Kasumi-1 (cell line): ENCODE measurements at places on chromosomes 2 and 18.

DNA sequence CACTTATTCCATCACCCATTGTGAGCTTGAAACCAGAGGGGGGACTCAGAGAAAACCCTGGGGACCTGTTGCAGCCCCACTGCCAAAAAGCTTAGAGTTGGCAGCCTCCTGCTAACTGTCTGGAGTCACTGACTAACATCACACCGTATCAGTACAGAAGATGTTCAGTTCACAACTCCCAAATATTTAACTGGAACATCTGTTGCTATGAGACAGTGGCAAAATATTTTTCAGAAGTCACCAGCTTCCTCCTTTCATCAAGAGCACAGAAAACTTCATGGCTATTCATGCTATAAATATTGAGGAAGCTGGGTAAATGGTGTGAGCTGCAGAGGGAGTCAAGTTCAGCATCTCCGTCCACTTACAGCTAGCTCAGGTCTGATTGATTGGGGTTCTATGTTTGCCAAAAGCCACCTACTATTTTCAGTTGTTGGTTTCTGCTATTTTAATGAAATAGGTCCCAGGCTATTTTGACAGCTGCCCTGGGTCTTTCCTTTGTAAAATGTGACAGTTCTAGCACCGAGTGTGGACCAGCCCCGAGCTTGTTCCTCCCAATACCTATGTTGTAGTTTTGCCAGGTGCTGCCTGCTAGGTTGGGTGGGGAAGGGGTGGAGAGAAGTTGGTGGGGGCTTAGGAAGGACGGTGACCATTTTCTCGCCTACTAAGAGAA is 9.8 kb downstream of the TUBB6 start:
- DNase-seq, result peak; percentile 67

- DNase-seq, result no peak
Observed at GRCh38 chr18:24322584-24323136, 75.0 kb downstream of the OSBPL1A start.

- no peak for DNase-seq
Observed at GRCh38 chr2:42223855-42224268, 54.7 kb downstream of the EML4 start.

DNA sequence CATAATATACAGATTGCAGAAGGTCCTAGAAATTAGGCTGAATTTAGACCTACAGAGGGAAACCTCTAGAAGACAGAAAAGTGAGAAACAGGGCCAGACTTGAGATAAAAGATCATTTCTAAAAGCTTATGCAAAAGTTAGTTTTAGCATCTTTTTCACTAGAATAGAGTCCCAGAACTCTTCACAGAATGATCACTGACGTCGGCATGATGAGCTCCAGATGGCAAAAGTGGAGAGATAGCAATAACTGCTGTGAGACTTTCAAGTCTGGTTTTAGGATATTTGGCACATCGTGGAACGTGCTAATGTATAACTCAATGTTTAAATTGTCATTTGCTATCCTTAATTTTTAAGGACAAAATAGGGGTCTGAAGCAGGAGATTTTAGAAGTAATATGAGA is 1050.7 kb upstream of the CELF4 start:
- DNase-seq, result no peak

DNA sequence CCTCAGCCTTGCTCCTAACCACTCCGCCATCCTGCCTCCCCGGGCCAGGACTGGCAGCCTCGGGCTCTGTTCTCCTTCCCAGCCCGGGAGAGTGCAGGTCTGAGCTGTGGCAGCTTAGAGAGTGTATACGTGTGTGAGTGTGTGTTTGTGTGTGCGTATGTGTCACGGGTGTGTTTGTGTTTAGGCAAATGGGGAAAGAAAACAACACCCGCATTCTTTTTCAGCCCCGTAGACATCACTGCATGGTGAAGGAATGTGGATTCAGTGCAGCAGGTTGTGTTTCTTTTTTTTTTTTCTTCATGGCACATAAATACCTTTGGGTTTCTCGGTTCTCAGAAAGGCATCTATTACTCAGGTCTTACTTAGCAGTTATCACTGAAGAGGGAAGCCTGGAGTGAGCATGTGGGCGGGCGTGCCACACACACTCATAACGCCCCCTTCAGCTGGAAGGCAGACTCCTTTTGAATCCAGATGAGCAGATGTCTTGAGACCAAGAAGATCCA is 44.2 kb downstream of the GLI2 start:
- peak; percentile 3 for DNase-seq

- DNase-seq, result no peak
Observed at GRCh38 chr18:48321121-48321520, 88.1 kb downstream of the ZBTB7C start.

DNA sequence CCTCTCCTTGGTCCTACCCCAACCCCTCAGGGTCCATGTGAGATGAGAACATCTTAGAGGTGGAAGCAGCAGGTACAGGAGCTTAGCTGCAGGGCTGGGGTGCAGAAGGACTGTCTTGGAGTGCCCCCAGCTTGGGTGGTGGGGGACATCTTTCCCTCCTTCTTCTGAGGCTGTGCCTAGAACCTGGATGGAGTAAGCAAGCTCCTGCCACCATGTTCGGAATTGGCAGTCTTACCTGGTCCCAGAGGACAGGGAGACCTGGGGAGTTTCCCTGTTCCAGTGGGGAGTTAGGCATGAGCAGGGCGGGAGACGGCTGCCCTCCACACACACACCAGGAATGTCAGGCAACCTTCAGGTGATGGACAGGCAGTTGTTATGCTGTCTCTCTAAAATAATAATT is 131.0 kb upstream of the COPS8 start:
- DNase-seq, result no peak

GRCh38 chr2:85525567-85525966 is 13.4 kb upstream of the MAT2A start:
- DNase-seq, result peak; percentile 45

DNA sequence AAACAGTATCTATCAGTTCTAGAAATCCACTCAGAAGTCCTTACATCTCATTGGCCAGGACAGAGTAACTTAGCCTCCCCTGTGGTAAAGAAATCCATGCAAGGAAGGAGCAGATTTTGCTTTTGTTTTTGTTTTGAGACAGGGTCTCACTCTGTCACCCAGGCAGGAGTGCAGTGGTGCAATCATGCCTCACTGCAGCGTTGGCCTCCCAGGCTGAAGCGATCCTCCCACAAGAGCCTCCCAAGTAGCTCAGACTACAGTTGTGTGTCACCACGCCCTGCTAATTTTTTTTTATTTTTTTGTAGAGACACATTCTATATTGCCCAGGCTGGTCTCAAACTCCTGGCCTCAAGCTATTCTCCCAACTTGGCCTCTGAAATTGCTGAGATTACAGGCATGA is 185.1 kb downstream of the NRP2 start:
- no peak for DNase-seq

DNA sequence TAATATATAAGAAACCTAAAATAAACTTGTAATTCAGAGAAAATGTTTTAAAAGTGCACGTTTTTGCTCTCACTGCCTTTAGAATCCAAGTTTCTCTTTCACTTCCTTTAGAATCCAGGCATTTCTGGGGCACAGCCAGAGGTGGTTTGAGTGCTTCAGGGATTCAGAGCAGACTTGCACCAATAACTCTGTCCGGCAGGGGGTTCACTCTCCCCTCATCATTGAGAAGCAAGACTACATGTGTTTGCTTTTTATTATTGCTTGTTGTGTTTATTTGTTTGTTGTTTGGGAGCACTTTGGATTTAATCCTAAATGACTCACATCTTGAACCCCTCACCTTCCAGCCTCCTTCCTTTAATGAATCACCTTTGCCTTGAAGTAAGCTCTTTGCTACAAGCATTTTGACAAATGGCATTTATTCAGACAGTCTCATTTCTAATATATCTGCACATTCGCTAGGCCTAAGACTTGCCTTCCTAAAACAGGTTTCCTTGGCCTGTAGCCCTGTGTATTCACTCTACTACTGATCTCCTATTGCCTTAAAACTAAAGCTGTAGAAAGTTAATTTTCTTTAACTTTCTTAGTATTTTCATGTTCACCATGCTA is 233.5 kb upstream of the ATP5MC3 start:
- peak; percentile 67 for DNase-seq

- DNase-seq, result no peak
Observed at GRCh38 chr2:81396417-81397019, 1092.0 kb upstream of the LRRTM1 start.

GRCh38 chr2:228224410-228224809 is 42.9 kb upstream of the SPHKAP start:
- no peak for DNase-seq

- DNase-seq, result no peak
Observed at GRCh38 chr2:109089602-109090300, 39.3 kb upstream of the SH3RF3 start.

- DNase-seq, result no peak
Observed at GRCh38 chr18:1872274-1872673, 699.0 kb downstream of the METTL4 start.

GRCh38 chr18:76685860-76686259 is 136.5 kb upstream of the ZNF236 start:
- DNase-seq, result no peak

GRCh38 chr2:232659359-232659758 is 26.0 kb downstream of the EFHD1 start:
- no peak for DNase-seq

DNA sequence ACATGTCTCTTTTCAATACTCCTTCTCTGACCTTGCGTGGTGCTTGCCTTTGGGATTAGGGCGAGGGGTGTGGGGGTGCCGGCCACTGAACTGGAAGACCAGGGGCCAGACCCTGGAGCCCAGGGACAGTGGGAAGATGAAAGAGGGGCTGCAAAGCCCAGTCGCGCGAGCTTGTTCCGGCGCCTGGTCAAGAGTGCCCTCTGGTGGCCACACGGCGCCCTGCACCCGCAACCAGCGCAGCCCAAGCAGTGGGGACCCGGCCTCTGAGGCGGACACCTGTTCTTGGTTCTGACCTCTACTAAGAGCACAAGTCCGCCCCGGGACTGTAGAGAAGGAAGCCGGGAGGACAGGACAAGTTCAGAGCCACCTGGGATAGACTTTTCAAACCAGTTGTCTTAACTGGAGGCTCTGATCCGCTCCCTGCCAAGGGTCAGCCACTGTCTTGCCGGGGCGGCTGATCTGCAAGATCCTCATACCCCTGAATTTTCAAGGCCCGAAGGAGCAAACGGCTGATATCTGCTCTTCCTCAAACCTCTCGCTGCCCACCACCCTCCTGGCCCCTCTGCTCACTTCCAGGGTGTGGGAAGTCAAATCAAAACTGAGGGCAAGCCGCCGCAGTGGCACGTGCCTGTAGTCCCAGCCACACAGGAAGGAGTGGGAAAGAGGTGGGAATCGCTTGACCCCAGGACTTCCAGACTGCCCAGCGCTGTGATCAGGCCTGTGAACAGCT is 14.9 kb upstream of the MSH6 start:
- DNase-seq, result peak; percentile 50

GRCh38 chr2:10775021-10775780 is 37.4 kb downstream of the PDIA6 start:
- no peak for DNase-seq

DNA sequence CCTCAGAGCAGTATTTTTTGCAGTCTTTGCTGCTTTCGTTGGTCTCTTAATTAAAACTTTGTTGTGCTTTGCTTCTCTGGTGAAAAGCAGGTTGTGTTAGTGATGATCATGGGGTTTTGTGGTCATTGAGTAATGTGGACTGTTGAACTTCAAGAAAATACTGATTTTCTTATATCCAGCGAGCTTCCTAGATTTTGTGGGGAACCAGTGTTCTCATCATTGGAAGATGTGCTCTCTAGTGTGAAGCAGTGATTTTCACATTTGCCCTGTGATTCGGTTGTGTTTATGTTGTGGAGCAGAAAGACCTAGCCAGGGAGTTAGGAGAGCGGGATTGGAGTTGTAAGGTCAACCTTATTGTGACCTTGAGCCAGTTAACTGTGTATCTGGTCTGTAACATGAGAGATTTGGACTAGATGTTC is 12.4 kb downstream of the ASAP2 start:
- DNase-seq, result no peak

- no peak for DNase-seq
Observed at GRCh38 chr2:236657215-236657614, 87.6 kb downstream of the ACKR3 start.

DNA sequence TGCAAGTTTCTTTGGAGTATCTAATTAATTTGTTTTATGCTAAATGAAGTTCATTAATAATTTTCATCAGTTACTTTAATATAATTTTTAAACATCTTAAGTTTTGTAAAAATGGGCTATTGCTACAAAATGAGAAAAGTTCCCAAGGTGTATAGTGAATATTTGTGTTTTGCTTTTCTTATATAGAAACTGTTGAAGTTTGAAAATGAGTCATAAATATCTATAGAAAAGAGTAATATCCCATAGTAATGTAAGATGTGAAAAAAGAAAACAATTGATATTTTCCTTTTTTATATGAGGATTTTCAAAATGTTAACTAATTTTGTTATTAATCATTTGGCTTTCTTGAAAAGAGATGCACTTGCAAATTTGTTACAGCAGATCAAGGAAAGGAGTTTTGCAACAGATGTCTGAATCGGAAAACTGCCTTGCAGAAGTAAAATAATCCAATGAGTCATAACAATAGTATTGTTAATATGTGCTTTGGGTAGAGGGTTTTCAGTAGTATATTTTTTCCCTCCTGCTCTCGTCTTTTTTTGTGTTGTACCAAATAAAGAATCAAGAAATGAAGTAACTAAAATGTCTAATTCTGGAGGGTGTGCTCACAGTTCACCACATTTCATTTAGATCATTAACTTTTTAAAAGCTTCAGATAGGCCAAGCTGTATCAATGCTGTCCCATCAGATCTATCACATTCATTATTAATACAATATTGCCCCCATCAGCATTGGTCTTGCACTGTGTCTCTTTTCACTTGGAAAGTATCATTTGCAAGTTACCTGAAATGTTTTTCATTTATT is 15.5 kb downstream of the DUSP19 start:
- no peak for DNase-seq

- no peak for DNase-seq
Observed at GRCh38 chr2:218743068-218743467, 32.4 kb downstream of the TTLL4 start.

- no peak for DNase-seq
Observed at GRCh38 chr18:6837904-6838303, 108.4 kb downstream of the ARHGAP28 start.

- peak; percentile 12 for DNase-seq
Observed at GRCh38 chr18:452816-453215, 47.7 kb downstream of the COLEC12 start.

GRCh38 chr2:217031445-217031844 is 171.6 kb upstream of the TNP1 start:
- no peak for DNase-seq

- peak; percentile 78 for DNase-seq
Observed at GRCh38 chr18:21489119-21489750, 111.3 kb downstream of the ESCO1 start.

DNA sequence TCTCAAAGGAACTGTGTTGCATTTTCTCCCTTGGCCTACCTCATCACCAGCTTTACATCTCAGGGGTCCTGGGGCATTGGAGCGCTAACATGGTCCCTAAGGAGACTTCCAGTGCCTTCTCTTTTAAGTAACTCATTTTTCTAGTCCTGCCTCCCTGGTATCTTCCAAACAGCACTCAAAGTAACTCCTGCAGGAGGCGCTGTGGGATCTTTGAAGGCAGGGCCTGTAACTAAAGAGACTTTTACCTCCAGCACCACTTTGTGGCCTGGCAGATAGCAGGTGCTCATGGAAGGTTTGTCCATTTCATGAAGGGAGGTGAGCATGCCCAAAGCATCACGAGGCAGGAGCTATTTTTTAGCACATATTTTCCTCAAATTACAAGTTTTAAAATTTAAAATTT is 411.0 kb upstream of the GYPC start:
- peak; percentile 84 for DNase-seq

- DNase-seq, result no peak
Observed at GRCh38 chr2:64423303-64423702, 30.7 kb upstream of the LGALSL start.
